ENCODE measurements at places on chromosomes 3 and 15.

DNA sequence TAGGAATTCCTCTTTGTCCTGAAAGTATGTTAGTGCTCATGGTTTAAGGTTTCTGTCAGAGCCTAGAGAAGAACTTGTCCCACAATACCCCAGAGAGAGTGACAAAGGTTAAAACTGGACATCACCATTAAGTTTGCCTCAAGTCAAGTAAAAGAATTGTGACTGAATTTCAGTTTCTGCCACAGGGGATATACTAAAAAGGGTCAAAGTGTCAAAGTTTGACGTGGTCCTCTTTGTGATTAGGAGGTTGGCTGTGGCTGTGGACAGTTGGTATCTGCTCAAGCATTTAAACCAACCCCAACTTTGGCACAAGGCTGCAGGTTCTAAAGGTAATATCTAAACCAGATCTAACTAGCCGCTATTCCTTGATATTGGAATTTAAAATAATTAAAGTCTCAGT is 26.1 kb downstream of the FMN1 start:
- no peak for DNase-seq

GRCh38 chr3:170811928-170812591 is 57.9 kb downstream of the RPL22L1 start:
- no peak for DNase-seq

DNA sequence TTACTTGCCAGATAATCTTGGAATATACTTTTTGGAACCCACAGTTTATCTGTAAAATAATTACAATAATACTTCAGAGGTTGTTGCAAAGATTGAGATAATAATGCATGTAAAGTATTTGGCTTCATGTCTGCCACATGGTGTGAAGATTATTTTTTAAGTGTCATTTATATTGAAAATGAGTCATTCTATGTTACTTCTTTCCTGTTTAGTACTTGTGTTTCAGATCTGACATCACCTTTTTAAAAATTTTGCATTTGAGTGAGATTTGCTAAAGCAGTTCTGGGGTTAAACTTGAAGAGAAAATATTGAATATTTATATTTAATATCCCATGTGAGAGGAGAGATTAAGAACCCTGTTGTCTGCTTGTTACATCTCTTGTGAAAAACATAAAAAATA is 31.2 kb downstream of the IQGAP1 start:
- no peak for DNase-seq

DNA sequence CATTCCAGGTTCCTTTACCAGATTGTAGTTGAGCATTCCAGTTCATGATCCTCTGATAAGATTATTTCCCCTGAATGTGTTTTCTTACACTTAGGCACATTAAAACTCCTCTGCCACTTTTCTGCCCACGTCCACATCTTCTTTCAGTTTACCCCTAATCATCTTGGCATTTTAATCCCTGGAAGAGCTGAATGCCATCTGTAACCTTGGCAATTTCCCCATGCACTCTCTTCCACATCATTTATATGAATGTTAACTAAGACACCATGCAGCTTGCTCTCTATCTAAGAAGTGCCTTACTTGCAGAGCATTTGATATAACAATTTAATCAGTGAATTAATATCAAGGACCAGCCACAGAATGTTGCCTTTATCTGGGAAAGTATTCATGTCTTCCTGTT is 25.8 kb downstream of the TIMP4 start:
- no peak for DNase-seq

GRCh38 chr3:124428372-124429128 is 301.7 kb upstream of the UMPS start:
- DNase-seq = no peak

GRCh38 chr3:171874879-171875278 is 31.7 kb downstream of the TMEM212 start:
- DNase-seq = no peak

GRCh38 chr3:153210146-153210545 is 48.1 kb downstream of the RAP2B start:
- no peak for DNase-seq

GRCh38 chr3:156107504-156107903 is 12.9 kb upstream of the KCNAB1 start:
- DNase-seq = no peak

GRCh38 chr3:108719178-108719806 is 37.9 kb downstream of the RETNLB start:
- DNase-seq = no peak

- DNase-seq = no peak
These were observed 580.6 kb upstream of the ADAMTS9 start for GRCh38 chr3:65268426-65268825.

GRCh38 chr3:63774781-63775180 is 44.3 kb upstream of the C3orf49 start:
- DNase-seq = no peak

GRCh38 chr15:66047321-66048024 is 178.2 kb downstream of the RAB11A start:
- DNase-seq = no peak

- no peak for DNase-seq
These were observed 632 bp downstream of the CTSH start for GRCh38 chr15:78944202-78944625.

DNA sequence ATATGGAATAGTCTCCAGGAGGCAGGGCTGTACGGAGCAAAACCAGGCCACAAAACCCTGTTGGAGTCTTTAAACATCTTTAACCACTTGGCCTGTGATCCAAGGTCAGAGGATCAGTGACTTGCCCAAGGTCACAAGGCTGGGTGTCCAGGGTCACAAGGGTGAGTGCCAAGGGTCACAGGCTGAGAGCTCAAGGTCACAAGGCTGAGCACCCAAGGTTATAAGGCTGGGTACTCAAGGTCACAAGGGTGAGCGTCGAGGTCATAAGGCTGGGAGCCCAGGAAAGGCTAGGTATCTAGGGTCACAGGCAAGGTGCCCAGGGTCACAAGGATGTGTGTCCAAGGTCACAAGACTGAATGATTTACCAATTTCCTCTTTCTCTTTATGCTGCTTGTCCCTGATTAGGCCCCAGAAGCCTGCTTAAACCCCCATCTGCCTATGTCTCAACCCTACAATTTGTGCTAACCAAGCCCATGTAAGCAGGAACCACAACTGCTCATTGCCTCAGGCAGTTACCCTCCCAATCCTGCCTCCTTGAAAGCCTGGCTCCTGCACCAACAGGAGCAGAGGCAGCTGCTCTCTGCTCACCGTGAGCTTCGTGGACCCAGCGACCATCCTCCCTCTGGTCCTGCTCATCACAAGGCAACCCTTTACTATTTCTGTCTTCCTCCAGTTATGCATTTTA is 51.5 kb downstream of the MGLL start:
- no peak for DNase-seq

- no peak for DNase-seq
These were observed 8.9 kb upstream of the EOMES start for GRCh38 chr3:27730774-27731659.

GRCh38 chr3:133426721-133427120 is 26.9 kb downstream of the BFSP2 start:
- no peak for DNase-seq

GRCh38 chr3:124078953-124079911 is 87.3 kb upstream of the ROPN1 start:
- no peak for DNase-seq

GRCh38 chr15:41578736-41579383 is 19.8 kb downstream of the TYRO3 start:
- DNase-seq = no peak

DNA sequence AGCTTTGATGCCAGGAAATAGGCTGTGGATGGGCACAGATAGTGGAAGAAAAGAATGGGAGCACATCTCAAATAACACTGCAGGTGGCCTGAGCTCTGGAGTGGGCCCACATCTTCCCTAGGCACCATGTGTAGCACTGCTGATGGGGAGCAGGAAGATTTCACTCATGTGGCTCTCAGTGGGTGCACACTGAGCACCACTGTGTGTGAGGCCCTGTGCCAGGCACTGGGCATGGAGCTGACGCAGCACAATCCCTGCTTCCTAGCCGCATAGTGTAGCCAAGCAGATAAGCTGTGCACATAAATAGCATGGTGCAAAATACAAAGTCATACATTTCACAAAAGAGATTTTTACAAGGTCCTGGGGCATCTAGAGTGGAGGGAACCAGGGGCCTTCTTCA is 101.6 kb downstream of the MOBP start:
- no peak for DNase-seq

DNA sequence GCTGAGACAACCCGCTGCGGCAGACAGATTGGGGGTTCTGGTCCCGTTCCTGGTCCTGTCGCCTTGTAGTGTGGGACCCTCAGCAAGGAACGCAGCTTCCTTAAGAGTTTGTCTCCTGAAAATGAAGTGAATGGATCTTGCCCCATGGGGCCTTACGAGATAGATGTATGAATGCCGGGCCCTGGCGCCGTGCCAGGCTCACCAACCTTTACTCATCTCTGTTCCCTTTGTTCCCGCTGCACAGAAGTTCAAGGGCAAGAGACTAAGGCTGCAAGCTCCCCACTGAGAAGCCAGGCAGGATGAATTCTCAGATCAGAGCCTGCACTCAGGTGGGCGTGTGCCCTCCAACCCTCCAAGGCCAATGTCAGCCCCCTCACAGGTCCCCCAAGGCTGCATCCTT is 162.7 kb upstream of the IQSEC1 start:
- no peak for DNase-seq

DNA sequence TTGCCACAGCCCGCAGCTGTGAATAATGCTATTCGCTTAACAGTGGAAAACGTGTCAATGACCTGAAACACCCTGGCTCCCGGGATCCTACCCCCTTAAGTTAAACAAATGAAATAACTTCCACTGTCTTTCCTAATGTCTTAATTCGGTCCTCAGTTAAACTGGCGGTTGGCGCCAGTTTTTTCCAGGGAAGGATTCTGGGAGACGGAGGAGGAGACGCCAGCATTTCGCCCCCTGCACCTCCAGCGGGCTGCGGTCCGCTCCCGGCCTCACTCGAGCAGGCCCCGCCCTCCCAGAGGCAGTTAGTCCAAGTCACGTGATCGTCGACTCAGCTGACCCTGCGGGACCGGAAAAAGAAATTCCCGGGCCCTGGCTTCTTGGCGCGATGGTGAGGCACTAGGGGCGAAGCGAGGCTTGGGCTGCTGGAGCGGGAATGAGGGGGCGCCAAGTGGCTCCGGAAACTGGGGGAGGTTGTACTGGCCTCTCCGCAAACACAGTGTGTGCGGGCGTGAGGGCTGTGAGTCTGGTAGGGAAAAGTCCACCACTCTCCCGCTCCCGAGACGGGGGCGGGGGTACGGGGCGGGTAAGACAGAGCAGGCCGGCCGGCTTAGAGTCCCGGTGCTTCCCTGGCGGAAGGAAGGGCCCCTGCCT is at the start of gene COMMD4:
Gene COMMD4, plus strand, starts transcription at position 359 of the 651 bp plus-strand sequence. Its CDS starts 27 bp downstream, at position 386.
- peak; percentile 37 for DNase-seq

DNA sequence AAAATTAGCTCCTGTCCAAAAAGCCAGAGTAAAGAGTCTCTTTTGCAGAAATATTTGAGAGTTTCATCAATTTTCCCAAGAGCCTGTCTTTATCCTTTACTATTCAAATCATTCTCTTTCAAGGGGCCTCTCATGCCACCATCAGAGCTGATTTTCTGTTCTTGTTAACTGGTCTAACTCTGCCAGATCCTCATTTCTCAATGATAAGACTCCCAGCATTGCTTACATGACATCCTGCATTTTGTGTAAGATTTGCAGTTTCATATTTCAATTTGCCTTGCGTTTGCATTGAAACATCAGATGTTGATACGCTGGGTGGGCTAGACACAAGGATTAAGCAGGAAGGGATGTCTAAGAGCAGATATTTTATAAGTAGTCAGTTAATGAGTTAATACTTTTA is 228.7 kb downstream of the TBL1XR1 start:
- no peak for DNase-seq

DNA sequence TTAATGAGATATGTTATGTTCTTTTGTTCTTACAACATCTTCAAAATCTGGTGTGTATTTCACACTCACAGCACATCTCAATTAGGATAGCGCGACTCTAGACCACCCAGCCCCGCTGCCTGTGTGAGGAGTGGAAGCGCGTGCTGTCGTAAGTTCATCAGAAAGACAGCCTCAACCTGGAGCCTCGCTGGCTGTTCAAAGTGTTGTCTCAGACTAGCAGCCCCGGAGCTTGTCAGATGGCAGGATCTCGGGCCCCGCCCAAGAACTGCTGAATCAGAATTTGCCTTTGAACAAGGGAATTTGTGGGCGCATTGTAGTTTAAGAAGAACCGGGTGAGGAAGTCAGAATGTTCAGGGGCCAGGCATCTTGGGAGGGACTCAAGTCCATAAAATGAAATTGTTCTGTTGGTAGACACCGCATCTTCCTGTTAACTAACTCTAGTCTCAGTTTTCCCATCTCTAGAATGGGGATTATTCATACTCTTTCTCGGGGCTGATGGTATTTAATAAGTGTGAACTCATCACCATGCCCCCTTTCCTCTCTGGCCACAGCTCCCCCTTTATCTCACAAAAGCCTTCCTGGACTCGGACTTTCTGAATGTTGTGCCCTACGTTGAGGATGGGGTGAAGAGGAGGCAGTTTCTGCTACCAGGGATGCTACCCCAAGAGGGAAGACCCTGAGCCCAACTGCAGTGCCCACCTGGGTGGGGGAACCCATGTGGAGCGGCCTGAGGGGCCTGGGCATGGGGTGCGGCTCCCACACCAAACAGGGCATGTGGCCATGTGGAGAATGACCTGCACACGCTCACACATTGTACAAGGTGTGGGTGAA is 40.4 kb downstream of the BHLHE40 start:
- no peak for DNase-seq

DNA sequence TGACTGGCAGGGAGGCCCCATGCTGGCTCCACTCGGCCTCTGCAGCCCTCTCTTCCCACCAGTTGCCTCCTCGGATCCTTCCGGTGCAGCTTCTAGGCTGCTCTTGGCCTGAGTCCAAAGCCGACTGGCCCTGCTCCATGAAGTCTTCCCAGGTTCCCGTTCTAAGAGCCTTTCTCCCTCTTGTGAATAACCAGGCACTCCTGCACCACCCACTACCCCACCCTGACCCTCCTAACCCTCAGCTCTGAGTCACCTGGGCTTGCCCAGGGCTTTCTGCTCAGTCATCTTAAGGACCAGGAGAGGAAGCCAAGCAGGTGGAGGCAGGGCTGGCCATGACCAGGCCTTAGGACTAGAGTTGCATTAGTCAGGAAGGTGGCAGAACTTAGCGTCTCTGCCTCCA is 28.1 kb upstream of the CNBP start:
- no peak for DNase-seq

GRCh38 chr3:87398168-87398801 is 121.9 kb upstream of the POU1F1 start:
- no peak for DNase-seq

DNA sequence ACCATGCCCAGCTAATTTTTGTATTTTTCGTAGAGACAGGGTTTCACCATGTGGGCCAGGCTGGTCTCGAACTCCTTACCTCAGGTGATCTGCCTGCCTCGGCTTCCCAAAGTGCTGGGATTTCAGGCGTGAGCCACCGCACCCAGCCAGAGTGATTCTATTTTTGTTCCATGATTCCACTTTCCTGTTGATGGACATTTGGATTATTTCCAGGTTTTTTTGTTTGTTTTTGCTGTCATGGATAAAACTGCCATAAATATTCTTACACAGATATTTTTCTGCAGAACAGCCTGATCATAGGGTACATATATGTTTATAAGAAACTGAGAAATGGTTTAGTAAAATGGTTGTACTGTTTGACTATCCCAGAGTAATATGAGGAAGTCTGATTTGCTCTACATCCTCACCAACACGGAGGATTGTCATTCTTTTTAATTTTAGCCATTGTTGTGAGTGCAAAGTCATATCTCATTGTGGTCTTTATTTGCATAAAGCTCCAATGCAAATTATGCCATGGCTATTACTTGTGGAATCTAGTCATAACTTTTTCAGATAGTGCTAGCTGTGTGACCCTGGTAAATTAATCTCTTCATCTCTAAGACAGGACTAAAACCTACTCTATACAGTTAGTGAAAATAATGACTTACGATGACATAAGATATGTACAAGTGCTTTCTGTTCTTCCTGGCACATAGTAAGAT is 42.7 kb downstream of the MAP6D1 start:
- no peak for DNase-seq

- no peak for DNase-seq
These were observed 179.4 kb downstream of the ABHD5 start for GRCh38 chr3:43870120-43870519.

All from BJ (cell line).